NCI-H510A (cell line): ENCODE measurements at places on chromosomes 5 and 9.

- DNase-seq: no peak
Observed at GRCh38 chr9:86782831-86783230, 164.5 kb downstream of the GAS1 start.

DNA sequence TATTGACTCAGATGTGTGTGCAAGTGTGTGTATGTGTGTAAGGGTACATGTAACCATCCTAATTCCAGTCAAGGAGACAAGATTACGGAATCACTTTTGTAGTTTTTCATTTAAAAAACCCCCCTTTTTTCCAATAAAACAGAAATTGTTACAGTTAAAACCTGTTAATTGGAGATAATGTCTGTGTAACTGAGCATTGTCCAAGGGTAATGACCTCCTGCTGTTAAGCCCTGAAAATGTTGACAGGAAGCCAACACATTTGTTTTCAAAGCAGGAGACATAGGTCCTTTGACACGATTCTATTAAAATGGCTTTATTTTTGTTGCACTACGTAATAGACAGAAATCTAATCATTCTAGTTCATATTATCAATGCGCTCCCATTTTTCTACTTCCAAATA is 457.3 kb upstream of the ARRDC3 start:
- no peak for DNase-seq

- DNase-seq: no peak
Observed at GRCh38 chr5:124236361-124237205, 509.9 kb downstream of the ZNF608 start.

DNA sequence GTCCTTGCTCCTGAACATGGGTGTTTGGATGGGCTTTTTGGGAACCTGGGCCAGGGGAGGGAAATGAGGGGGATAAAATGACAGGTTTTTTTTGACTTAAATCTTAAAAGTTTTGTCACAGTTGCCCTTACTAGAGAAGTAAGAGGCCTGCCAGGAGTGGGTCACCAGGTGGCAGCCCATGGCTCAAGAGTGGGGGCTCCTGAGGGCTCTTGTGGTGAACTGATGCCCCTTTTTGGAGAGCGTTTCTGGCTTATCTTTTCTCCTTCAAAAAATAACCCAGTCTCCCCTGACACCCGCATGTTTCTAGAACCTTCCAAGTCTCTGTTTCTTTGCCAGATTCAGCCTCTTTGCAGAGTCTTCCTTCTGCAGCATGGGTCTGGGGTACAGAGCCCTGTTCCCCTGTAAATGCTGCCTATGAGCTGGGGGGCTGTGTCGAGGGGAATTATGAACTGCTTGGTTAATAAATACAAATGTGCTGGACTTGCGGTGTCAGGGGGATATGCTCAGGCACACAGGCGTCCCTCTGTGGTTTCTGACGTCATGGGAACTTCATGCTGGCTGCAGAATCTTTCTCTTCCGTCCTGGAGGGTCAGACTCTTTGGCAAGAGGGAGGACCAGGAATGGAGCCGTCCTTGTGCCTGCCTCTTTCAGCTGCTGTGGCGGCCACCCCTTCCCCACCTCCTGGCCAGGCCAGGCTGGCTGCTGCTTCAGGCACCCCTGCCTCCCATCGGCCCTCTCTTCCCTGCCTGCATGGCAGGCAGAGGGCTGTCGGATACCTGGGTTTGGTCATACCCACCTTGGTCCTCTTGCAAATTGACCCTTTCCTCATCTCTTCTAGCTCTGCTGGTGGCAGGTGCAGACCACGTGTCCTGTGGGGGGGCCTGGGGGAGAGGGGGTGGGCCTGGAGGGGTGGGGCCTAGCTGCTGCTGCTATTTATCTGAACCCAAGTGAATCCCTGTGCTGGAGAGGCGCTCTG is 30.1 kb downstream of the PTPA start:
- DNase-seq: no peak

DNA sequence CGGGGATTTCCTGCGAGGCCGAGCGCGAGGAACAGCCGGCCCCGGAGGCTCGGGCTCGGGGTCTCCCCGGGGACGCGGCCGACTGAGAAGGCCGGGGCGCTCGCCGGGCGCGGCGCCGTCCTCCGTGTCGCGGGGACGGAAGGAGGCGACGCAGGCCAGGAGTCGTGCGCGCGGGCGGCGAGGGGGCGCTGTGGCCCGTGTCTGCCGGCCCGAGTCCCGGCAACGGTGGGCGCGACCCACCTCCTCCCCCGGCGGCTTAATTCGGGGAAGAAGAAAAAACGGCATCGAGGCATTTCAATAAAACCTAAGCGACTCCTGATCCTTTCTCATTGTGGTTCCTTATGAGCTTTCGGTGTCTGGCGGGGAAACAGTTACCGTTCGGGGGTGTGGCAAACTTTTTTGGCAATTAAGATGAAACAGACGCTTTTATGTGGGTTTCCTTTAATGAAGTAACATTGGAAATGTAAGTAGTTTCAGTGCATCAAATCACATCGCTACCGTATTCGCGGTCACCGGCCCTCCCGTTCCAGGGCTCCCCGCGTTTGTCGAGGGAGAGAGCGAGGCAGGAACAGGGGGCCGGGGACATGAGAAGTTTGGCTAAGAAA is 3.7 kb upstream of the IRX2 start:
- DNase-seq: no peak

DNA sequence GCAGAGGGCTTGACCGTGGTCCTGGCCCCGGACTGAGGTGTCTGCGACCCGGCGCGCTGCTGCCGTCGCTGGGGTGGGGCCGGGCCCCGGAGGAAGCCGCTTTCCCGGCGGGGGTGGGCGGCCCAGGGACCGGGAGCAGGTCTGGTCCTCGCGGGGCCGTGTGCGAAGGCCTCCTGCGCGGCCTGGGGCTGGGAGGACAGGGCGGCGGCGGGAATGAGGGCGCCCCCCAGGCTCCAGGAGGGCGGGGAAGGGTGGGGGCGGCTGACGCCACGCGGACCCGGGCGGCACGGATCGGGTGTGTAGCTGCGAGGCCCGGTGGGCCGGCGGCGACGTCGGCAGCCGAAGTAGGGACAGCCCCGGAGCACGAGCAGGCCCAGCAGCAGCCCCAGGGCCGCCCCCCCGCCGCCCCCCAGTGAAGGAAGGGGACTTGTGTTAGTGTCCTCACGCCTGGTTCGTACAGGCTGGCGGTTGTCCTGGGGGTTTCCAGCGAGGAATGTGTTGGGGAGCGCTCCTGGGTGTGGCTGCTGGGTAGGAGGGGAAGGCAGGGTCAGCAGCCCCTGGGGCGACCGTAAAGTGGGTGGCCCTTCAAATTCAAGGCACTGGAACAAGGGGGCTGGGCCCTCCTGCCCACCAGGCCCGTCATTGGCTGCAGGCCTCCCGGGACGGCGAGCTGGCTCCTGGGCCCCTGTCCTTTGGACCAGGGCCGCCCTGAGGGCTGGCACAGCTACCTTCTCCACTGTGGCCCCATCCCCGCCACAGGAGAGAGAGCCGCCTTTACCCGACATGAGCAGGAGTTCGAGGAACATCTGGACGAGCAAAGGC is 597 bp upstream of the TMEM250 start:
- no peak for DNase-seq

DNA sequence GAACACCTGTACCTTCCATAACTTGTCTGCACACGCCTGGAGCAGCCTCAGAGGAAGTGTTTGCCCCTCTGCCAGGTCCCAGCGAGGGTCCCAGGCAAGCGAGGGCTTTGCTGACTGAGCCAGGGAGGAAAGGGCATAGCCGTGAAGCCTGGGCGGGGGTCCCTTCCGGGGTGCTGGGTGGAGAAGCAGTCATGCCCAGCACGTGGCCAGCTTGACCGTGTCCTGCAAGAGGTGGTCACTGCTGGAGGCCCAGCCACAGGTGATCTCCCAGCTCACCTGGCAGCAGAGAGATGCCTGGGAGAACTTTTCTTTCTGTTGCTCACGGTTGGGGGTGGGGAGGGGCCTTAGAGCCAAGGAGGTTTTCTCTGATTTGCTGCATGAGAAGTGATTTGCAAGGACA is 195.3 kb downstream of the CACNA1B start:
- no peak for DNase-seq

DNA sequence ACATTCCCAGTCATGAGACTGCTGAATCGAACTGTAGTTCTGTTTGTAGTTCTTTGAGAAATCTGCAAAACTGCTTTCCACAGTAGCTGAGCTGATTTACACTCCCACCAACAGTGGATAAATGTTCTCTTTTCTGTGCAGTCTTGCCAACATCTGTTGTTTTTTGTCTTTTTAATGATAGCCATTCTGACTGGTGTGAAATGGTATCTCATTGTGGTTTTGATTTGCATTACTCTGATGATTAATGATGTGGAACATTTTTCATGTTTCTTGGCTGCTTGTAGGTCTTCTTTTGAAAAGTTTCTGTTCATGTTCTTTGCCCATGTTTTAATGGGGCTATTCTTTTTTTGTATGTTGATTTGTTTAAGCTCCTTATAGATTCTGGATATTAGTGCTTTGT is 187.3 kb upstream of the TLE4 start:
- no peak for DNase-seq

DNA sequence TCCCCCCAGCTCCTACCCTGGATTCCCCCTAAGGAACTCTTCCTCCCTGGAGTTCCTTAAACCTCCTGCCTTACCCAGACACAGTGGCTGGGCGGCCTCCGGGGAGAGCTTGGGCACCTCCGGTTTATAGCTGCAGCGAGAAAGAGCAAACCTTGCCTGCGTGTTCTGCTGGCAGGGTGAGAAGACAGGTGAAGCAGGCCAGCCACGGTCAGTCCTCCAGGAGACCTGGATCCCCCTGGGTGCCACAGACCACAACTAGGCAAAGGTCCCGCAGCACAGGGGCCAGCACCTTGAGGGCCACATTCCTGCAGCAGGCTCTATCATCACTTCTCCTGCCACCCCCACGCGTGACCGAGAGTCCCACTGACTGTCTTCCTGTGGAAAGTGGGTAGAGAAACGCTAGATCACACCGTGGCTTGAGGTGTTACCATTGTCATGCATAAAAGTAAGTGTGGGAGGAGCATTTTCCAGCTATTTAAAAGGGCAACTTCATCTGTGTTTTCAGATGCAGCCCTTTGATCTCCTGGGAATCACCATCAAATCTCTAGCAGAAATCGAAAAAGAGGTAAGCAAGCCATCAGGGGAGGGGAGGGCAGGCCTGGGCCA is 130.2 kb upstream of the LMX1B start:
- DNase-seq: no peak

DNA sequence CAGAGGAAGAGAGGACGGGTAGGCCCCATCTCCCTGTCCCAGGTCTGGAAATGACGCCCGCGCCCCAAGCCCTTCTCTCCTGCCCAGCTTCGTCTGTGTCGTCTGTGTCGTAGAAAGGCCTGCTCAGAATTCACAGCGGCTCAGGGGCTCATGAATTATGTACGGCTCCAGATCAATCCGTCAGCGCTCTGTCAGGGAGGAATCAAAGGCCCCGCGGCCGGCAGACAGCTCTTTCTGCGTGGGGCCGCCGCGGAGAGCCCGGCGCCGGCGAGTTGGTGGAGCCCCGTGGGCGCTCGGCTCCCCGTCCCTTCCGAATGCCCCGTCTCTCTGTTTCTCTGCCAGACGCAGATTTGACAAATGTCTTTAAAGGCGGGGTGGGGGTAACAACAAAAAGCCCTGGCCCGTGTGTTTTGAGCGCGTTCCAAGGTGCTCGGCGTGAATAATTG is 83.8 kb upstream of the RAPGEF1 start:
- no peak for DNase-seq

- no peak for DNase-seq
Observed at GRCh38 chr9:14423815-14424261, 109.9 kb upstream of the NFIB start.

DNA sequence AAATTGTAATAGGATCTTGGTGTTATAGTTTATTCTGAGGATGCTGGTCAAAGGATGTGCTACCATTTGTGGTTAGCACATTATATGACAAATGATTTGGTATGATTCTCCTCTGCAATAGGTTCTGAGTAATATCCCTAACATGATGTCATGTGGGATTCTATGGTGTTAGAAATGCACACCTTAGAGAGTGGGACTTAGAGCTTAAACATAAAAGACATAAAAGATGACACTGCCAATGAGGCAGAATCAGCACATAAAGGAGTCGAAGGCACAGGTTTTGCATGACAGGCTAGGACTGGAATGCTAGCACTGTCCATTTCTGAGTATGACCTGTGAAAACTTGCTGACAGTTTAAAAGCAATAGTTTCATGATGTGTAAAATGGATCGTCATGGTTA is 100.4 kb downstream of the OSTF1 start:
- DNase-seq: no peak

- DNase-seq: no peak
Observed at GRCh38 chr5:6989230-6989629, 276.0 kb downstream of the TENT4A start.

- no peak for DNase-seq
Observed at GRCh38 chr5:108728566-108729241, 19.0 kb upstream of the FER start.

DNA sequence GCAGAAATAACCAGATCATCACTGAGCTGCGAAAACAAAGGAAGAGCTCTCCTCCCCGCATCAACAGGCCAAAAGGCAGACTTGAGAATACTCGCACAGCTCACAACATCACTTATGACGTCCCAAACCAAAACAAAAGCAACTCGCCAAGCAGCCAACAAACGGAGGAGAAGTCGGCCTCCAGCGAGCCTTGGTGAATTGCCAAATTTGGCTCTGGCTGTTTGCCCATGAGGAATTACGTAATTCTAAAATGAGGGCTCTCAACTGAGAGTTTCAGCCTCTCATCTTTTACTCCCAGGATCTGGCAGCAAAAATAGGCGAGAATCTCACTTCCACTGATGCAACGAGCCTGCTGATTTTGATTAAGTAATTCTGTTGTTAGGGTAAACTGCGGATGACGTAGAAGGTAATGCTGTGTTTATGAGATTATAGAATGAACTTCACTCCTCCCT is 51.7 kb upstream of the SEMA6A start:
- no peak for DNase-seq

GRCh38 chr5:64505769-64506566 is at the start of gene RGS7BP:
TSS of gene RGS7BP (plus strand) at chr5:64506015. CDS start at chr5:64506625, 610 bp downstream.
- peak; percentile 16 for DNase-seq

DNA sequence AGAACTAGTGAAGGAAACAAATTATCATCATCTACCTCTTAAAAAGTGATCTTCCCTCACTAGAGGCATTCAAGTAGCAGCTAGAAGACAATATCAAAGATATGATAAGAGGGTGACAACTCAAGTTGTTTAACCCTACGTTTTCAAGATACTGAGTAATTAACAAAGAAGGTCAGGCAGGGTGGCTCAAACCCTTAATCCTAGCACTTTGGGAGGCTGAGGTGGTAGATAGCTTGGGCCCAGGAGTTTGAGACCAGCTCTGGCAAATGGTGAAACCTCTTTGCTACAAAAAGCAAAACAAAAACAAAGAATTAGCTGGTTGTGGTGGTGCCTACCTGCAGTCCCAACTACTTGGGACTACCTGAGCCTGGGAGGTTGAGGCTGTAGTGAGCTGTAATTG is 408.2 kb upstream of the TUSC1 start:
- DNase-seq: no peak

DNA sequence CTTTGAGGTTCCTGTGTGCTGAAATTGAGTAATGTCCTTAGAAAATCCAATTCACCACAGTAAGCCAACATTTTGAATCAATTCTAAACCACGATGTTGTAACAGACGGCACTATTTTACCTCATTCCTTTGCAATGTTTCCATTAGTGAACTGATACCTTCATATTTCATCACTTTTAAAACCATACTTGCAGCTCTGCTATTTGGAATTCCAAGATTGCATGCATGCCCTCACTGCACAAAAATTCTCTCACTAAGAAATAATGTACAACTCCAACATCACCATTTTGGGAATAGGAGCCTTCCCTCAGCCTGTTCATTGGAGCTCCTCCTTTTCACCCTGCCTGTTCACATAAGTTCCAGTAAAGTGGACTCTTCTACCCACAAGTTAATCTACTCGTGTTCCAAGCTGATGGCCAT is 74.8 kb upstream of the TGFBR1 start:
- no peak for DNase-seq

- DNase-seq: no peak
Observed at GRCh38 chr5:14337593-14337992, 194.5 kb downstream of the TRIO start.

GRCh38 chr9:95574866-95575553 is 58.2 kb upstream of the PTCH1 start:
- no peak for DNase-seq
